ENCODE measurements at places on chromosomes 1 and 21.

- no peak for DNase-seq
Measured at GRCh38 chr1:51982161-51982560, 8.3 kb downstream of the RAB3B start.

- DNase-seq: no peak
Measured at GRCh38 chr1:119366424-119366823, 2.2 kb upstream of the HAO2 start.

DNA sequence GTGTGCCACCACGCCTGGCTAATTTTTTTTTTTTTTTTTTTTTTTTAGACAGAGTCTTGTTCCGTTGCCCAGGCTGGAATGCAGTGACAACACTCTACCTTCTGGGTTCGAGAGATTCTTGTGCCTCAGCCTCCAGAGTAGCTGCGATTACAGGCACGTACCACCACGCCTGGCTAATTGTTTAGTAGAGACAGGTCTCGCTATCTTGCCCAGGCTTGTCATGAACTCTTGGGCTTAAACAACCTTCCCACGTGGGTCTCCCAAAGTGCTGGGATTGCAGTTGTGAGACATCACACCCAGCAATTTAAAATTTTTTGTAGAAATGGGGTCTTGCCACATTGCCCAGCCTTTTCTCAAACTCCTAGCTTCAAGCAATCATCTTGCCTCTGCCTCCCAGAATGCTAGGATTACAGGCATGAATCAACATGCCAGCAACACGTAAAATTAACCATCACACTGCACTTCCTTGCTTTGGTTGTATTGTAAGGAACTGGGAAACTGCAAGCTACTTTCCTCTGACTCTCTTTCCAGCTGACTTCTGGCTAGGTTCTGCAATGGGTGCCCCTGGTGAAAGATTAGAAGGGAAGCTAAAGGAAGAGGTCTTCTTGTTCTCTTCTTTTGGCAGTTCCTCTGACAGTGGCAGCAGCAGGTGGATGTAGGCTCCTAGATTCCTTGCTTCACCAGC lies 13.9 kb upstream of the IL6R start:
- no peak for DNase-seq

DNA sequence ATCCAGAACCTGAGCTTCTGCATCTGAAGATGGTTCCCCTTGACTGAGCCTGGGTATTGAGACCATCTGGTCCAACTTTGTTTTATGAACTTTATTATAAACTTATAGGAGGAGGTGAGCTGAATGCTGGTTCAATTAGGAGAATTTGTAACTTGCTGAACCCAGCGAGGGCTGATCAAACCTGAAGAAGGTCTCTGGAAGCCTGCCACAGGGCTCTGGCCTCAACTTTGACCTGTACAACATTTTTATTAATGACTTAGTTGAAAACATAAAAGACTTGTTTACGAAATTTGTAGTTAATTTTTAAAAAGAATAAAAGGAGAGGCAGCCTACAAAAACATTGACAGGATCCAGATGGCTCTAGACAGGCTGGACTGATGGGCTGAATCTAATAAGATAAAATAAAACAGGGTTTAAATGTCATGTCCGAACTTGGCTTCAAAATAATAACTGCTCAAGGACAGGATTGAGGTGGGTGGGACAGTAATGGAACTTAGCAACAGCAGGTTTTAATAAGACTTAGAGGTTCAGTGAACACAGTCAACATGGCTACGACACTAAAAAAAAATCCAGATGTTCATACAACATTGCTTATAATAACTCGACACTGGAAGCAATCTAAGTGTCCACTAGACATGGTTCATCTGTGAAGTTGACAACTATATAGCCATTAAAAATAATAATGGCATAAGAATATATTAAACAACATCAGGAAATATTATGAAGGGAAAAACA lies 53.4 kb upstream of the GJB5 start:
- DNase-seq: no peak

- no peak for DNase-seq
Measured at GRCh38 chr21:26759731-26760130, 85.5 kb downstream of the ADAMTS1 start.

GRCh38 chr1:7567376-7567775 lies 203.7 kb upstream of the VAMP3 start:
- DNase-seq: no peak

DNA sequence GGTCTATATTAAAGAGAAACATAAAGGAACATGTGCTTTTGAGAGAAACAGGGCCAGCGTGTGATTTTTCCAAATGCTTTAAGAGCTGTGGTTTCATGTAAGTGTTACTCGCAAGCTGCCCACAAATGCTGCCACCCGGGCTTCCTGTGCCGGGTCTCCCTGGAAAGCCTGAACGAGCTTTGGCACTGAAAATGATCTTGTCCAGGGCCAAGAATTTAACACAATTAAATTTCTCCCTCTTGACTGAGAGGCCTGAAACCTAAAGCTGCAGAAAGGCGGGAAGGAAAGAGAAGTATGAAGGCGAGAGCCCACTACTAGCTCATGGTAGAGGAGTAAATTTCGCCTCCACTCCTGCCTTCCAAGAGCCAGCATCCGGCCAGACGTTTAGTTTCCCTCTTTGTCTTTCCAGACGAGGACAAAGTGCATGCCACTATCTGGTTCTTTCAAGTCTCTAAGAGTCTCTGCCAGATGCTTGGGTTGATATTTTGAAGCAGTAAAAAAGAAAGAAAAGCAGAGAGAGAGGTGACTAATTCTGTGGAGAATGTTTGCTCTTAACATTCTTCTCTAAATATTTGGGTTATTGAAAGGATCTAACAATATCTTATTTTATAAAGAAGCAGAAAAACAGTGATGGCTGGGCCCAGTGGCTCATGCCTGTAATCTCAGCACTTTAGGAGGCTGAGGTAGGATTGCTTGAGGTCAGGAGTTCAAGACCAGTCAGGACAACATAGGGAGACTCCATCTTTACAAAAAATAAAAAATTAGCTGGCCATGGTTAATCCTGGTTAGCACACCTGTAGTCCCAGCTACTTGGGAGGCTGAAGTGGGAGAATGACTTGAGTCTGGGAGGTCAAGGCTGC lies 100.0 kb upstream of the HNRNPU start:
- DNase-seq: no peak

DNA sequence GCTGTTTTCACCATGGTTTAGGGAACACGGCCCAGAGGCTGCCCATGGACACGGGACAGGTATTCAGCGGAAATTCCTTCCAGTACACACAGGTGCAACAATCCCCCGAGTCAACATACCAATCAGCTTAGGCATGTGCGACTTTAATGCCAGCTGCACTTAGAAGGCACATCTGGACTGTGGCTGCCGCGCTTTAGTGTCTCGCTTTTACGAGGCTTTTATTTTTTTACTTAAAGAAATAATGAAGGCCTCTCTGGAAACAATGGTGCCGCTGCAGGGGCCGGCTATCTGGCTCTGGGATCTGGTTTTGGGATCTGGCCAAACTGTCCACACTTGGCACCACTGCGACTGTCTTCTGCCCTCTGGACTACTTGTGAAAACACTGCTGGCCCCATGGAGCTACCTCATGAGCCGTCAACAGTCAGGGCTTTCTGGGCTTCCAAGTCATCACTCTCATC lies 55.5 kb downstream of the SLC66A1 start:
- no peak for DNase-seq

GRCh38 chr1:65425006-65425405 lies 4.5 kb downstream of the LEPR start:
- DNase-seq: no peak

- no peak for DNase-seq
Measured at GRCh38 chr1:58785442-58786058, 1.7 kb upstream of the JUN start.

- no peak for DNase-seq
Measured at GRCh38 chr1:74193908-74194307, 4.1 kb downstream of the LRRIQ3 start.

DNA sequence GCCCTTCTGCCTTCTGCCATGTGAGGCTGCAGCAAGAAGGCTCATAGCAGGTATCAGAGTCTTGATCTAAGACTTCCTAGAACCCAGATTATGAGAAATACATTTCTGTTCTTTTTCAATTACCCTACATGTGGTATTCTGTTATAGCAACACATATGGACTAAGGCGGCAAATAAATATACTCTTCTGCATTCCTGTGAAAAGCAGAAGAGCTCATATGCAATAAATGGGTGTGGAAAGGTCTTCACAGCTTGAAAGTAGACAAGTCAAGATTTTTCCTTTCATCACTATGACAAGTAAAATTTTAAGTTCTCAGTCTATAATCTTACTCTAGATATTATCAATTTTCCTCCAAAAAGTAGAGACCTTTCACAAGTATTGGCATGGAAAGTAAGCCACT lies 36.6 kb downstream of the TNFSF18 start:
- no peak for DNase-seq

DNA sequence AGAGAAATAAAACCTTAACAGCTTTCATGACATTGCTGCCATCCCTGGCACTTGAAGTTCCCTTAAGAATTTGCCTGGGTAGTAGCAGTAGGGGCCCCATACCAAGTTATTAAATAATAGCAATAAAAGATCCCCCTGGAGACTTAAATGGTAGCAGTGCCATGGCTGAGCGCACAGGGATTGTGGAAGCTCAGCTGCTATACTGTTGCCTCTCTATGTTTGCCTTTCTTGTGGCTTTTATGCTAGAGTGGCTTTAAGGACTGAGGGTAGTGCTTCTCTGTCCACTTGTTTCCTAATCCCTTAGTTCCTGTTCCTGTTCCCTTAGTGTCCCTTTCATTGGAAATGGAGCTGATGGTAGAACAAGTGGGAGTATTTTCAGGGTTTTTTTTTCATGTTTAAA lies 42.1 kb downstream of the NCF2 start:
- DNase-seq: no peak

- DNase-seq: no peak
Measured at GRCh38 chr1:113792471-113792870, 19.8 kb downstream of the RSBN1 start.

DNA sequence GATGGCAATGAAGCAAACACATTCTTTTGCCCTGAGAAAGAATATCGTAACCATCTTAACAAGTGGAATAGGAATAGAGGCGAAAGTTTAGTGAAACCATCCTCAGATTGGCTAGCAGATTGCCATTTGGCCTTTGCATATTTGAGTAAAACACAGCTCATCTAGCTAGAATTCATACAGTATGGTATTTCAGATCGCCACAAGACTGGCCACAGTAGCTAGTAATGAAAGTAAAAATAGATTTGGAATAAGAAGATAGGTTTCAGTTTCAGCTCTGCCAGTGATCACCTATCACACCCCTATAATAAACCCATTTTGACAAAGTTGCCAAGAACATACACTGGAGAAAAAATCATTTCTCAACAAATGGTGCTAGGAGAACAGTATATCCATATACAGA lies 294.9 kb downstream of the LRRIQ3 start:
- no peak for DNase-seq

GRCh38 chr1:211752951-211753486 lies 77.5 kb downstream of the LPGAT1 start:
- no peak for DNase-seq

DNA sequence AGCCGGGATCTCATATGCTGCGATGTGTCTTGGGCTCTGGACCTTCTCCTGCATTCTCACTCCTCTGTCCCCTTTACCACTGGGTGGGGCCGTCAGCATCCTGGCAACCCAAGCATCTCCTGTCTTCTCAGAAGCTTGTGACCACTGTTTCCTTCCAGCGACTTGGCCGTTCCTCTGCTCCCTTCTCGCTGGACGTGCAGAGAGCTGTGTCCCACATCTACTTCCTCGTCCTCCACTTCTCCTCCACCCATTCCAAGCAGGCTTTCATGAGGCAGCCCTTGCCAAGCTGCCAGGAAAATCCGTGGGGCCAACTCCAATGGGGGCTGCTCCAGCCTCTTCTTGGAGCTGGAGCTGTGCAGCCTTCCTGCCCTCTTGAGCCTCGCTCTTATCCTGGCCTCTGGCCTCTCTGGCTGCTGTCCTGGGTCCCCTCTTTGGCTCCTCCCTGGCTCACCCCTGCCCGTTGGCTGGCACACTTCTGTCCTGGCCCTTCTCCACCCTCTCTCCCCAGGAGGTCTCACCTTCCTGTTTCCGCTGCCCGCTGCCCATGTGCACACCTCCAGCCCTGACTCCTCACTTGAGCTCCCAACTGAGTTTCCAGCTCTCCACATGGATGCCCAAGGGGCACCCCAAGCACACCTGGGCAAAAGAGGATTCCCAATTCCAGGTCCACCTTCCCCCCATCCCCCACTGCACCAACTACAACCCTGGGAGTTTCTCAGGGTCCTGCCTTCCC lies 8.7 kb downstream of the FAM131C start:
- DNase-seq: no peak

- DNase-seq: no peak
Measured at GRCh38 chr21:14773777-14774345, 227.7 kb upstream of the SAMSN1 start.

- no peak for DNase-seq
Measured at GRCh38 chr1:213457186-213457585, 406.1 kb downstream of the RPS6KC1 start.

DNA sequence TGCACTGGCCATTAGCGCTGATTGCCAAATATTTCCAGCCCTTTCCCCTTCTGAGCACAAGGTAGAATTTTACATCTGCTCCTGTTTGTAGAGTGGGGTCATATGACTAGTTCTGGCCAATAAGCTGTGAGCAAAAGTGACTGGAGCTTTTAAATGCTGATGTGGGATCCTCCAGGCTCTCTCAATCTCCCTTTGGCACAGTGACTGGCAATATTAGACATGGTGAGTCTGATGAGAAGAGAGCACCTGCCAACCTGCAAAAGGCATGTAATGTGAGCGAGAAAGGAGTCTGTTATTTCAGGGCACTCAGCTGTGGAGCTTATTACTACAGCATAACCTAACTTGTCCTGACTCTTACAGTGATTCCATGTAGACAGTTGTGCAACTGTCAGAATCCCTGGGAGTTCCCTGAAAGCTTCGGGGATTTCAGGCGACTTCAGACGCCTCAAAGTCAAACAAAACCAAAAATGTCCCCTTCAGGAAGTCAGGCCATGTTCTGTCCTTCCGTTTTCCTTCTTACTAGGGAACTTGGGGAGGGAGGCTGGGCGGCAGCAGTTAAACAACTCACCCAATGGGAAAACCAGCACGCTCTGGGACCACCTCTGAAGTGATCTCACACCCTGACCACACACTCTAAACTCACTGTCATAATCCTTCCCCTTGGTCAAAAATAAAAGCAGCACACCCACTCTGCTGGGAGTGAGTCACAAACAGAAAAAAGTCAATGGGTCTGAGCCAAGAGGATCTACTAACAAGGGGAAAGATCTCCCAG lies 3.6 kb upstream of the RASSF5 start:
- DNase-seq: no peak

- no peak for DNase-seq
Measured at GRCh38 chr1:159185121-159185520, 13.7 kb downstream of the CADM3 start.

GRCh38 chr1:155083865-155084721 lies 5.5 kb downstream of the EFNA3 start:
- no peak for DNase-seq

DNA sequence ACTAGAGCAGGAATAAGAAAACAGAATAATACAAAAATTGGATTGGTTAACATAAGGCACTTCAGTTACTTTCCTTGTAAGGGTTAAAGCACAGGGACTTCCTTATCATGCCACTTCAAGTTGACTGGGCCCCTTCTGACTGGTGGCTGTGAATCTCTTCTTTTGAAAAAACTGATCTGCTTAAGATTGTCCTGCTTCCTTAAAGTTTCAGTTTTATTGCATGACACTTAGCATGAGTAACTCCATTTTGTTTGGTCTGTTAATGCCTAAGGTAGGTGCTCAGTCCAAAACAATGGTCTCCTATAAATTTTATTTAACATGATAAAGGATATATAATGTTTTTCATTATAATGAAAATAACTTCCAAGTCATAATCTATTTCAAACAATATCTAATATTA lies 37.6 kb downstream of the UBE2U start:
- no peak for DNase-seq
